ENCODE measurements at places on chromosomes 13 and 19.
A peak's percentile ranks its signal among the peaks of the same experiment; 100 is the strongest.

DNA sequence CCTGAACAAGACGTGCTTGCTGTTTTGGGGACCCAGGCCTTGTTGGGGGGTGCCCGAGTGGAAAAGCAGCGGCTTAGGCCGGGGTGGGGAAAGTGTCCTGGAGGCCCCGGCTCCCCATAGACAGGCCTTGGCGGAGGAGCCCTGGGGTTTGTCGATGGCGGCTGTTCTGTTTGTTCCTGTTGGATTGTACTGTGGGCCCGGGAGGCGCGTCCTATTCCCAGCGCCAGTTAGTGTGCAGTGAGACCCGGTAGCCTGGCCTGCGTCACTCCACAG, 11.1 kb downstream of the NCLN start:
- no peak for DNase-seq

GRCh38 chr19:3644351-3645066, 17.9 kb upstream of the CACTIN start:
- no peak for DNase-seq

DNA sequence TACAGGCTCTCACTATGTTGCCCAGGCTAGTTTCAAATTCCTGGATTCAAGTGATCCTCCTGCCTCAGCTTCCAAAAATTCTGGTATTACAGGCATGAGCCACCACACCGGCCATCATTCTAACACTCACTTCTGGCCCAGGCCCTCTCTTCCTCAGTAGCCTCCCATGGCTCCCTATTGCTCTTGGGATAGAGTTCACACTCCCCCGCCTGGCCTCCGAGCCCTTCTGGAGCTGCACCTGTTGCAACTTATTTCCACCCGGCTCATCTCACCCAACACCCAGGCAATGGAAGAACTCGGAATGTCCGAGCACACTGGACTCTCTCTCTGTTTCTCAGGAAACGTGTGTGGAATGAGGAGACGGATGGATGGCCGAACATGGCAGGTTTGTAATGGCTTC, 9.0 kb upstream of the SBK3 start:
- no peak for DNase-seq

GRCh38 chr13:38321654-38322053, 28.0 kb upstream of the UFM1 start:
- no peak for DNase-seq

DNA sequence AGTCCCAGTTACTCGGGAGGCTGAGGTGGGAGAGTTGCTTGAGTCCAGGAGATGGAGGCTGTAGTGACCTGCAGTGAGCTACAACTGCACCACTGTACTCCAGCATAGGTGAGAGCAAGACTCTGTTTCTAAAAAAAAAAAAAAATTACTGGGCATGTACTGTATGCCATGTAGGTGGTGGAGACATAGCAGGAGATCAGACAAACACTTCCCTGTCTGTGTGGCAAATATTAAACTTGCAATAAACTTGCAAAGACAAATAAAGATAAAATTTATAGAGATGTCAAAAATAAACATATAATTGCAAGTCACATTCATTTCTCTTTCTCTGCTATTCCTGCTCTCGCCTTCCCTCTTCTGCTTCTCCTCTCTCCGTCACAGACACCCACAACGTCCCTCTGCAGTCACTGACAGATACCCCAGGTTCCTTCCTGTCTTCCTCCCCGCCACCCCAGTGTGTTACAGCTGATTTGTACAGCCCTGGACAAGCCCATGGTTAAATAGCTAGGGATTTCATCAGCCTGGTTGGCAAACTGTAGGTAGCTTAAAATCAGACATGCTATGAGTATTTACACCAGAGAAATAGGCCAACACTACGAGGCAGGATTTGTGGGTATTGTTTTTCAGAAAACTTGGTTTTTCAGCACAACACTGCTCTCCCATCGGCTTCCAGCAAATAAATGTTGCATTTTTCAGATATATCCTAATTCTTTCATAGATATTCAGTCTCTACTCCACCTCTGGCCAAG, 1.3 kb upstream of the CD177 start:
- DNase-seq, result no peak

- DNase-seq, result no peak
These were observed 279.9 kb downstream of the NHLRC3 start for GRCh38 chr13:39318161-39318560.

- peak; percentile 32 for DNase-seq
These were observed 8.2 kb downstream of the SMIM24 start for GRCh38 chr19:3471954-3472655.

GRCh38 chr13:70457474-70457873, 349.2 kb upstream of the KLHL1 start:
- DNase-seq, result no peak

GRCh38 chr19:55651236-55651635, 3.2 kb downstream of the CCDC106 start:
- no peak for DNase-seq

DNA sequence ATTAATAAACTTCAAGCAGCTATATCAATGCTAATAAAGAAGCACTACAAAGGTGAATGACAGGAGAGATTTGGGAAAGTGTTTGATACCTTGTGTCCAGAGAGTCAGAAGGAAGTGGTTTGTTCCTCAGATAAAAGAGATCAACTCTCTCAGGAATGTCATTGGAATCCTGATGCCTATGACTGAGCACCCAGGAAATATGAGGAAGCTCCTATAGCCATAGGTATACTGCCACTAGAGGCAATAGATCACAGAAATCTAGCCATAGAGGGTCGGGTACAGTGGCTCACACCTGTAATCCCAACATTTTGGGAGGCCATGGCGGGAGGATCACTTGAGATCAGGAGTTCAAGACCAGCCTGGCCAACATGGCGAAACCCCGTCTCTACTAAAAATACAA, 612.6 kb downstream of the DACH1 start:
- DNase-seq, result no peak

DNA sequence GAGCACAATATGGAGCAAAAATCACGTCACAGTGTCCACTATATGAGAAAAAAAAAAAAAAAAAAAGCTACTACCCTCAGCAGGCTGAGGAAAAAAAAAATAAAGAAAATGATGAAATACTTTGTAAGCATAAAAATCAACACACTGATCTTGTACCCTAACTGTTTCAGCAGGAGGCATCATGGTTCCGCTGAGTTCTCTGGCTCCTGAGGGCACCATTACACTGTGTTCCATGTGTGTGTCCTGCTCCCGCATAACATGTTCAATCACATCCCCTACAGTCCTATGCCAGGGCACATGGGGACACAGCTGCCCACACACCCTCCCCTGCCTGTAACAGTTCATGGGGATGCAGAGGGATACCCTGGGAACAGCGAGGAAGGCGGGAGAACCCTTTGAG, 33.5 kb downstream of the DOCK9 start:
- DNase-seq, result no peak

- DNase-seq, result peak; percentile 41
These were observed 30.5 kb downstream of the ZNF701 start for GRCh38 chr19:52600639-52601024.

DNA sequence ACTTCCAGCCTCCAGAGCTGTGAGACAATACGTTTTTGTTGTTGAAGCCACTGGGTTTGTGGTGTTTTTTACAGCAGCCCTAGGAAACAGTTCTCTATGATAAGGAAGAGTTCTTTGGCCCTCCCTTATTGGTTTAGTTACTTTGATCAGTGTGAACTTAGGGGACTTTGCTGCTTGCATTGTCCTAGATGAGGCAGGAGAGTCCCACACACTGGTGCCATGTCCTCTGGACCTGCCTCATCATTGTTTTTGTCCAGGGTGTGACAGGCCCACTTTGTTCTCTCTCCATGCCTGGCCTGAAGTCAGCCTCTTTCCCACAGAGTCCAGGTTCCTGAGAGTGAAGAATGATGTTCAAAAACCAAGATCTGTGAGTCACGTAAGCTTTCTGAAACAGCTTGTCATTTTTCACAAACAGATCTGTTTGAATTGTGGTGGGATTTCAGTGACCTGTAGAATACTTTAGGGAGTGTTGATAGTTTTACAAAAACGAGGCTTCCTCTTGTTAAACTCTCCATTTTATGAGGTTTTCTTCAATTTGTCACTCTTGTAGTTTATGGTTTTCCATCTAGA, 63.8 kb downstream of the ING1 start:
- no peak for DNase-seq

- DNase-seq, result peak; percentile 78
These were observed at the start of gene FCHO1 for GRCh38 chr19:17751103-17751911. TSS of gene FCHO1 (plus strand) at chr19:17751477. CDS start at chr19:17755165, 3,688 bp downstream.

GRCh38 chr19:6983448-6983847, 37.8 kb downstream of the MBD3L2B start:
- DNase-seq, result no peak

DNA sequence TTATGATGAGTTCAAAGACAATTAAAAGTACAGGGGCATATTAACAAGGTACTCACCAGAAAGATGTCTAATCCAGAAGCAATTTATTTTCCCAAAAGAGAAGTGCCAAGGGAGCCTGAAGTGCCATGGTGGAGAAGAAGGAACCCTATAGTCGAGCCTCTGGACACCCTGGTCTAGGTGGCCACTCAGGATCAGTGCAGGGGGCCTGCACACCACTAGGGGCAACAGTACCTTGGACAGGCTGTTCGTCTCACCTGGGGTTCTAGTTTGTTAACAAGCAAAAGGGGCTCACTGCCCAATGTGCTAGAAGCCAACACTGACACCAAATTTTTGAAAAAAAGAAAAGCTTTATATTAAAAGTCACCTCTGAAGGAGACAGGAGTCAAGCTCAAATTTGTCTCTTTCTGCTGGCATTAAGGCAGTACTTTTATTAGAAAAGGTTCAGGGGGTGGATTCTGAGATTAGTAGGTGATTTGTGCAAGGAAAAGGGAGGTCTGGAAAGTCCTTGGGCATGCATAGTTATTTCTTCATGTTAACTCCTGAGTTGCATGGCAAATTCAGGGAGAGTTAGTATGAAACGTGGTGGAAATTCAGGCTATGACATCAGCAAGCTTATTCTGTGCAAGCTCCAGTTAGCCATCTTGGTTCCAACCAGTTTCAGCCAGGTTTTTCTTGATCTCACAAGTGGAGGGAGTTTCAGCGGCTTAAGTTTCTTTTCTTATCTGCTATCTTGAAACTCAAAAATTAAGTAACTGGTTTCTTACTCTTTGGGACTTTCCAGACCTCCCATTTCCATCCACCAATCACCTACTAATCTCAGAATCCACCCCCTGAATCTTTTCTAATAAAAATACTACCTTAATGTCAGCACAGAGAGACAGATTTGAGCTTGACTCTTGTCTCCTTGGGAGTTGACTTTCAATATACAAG, 884 bp upstream of the CBY2 start:
- DNase-seq, result no peak

DNA sequence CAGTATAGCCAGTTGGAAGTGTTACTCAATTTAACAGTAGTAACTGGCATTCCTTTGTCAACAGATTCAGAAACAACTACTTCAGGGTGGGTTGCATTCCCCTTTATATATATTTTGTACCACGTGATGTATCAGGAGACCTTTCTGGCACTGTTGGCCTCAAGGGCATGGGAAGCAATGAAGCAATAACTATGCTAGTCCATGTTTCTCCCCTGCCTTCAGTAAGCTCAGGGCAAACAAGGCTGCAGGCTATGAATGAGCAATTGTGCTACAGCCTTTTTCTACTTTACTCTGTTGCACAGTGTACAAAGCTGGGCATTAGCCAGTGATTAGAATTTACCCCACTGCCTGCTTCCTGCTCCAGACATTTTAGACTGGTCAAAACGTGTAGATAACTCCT, 348.8 kb downstream of the GPC5 start:
- DNase-seq, result no peak

- DNase-seq, result no peak
These were observed 145.2 kb upstream of the KLHL1 start for GRCh38 chr13:70253411-70253810.

DNA sequence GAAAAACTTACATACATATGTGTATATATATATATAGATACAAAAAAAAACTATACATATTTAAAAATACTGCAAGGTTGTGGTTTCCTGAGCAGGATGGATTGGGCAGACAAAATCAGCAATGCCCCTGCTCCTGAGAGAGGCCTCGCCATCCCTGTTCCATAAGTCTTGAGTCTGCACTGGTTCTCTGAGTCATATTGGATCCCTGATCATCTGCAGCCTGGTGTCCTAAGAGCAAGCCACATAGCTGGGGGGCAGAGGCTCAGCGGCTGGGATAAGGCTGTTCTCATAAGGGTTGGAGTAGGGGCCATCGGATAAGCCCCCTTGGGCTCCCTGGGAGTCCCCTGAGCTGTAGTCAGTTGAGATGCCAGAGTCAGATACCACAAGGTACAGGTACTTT, 3.3 kb downstream of the SWSAP1 start:
- DNase-seq, result no peak

- DNase-seq, result no peak
These were observed 72.2 kb upstream of the WASF3 start for GRCh38 chr13:26485288-26485687.

- no peak for DNase-seq
These were observed 53.5 kb upstream of the SOX21 start for GRCh38 chr13:94765814-94766213.

- no peak for DNase-seq
These were observed 1927.4 kb downstream of the PCDH9 start for GRCh38 chr13:65302691-65303090.

DNA sequence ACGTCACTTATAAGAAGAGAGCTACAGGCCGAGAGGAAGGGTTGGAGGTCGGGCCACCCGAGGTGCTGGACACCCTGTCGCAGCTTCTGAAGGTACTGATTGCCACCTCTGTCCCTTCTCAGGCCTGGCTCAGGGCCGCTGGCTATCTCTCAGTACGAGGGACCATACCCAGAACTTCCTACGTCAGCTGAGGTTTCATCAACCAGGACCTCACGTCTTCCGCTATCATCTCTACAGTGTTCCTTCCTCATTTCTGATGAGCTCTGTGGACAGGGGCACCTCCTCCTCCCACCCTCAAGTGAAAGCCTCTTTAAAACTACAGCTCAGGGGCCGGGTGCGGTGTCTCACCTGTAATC, 58.2 kb upstream of the USE1 start:
- no peak for DNase-seq

DNA sequence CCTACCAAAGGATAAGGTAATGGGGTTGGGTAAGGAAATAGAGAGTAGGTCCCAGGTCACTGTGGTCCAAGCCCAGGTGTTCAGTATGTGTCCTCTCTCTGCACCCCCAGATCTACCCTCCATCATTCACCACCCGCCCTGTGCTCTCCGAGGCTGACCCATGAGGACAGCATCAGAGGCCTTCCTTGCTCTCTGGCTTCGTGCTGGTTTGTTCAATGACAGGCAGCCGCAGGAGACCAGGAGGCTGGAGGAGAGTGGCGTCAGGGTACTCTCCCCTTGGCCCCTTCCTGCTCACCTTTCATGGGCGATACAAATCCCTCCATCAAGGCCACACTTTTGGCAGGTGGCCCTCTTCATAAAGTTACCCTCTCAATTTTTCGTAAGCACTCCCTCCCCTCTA, 1.7 kb downstream of the TUBA3C start:
- DNase-seq, result no peak

DNA sequence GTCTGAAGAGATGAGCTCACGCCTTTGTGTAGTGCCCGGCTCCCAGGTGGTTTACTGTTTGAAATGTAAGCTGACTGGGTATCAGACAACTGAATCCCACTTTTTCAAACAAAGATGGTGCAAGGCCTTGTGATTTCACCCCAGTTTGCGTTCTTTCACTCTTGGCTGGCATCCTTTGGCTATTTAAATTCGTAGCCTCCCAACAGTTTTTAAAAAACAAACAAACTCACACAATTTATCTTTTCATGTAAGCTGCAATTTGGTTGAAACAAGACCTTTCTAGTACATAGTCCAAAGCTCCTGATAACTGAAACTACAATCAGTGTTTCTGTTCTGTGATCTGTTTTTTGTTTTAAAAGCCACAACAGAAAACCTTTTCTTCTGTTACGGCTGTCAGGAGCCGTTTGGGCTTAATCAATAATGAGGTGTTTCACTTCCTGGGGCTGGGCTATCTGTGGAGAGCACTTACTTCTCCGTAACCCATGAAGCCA, 65.1 kb upstream of the NPAS1 start:
- DNase-seq, result no peak
